GM12892 (cell line): ENCODE measurements at places on chromosomes 11 and 22.

DNA sequence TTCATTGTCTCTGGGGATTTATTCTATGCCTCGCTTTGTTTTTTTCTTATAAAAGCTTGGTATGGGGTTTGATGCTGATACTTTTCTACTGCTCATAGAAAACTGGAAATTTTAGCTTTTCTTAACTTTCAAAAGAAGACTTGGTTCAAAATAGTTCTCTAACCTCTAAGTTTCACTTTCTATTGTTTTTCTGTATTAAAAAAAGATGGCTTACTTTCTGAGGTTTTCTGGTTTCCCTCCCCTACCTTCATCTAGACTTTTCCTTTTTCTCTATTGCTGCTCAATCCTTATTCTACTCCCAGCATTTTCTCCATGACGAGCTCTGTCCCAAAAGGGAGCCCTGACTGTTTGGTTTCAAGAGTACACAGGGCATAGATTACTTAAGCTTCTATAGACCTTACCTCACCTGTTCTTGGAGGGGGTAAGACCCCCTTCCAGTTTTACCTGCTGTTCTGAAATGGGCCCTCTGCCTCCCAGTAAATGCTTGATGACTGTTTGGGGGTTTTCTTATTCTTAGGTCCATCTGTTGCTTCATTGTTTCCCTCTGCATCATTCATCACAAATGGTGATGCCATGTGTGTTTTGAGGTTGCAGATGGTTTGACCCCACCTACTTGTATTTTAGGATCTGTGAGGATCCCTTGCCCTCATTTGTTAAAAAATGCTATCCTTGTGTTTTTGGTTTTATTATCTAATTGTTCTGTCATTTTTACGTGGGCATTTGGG lies 29.5 kb downstream of the DNHD1 start:
- no peak for DNase-seq

DNA sequence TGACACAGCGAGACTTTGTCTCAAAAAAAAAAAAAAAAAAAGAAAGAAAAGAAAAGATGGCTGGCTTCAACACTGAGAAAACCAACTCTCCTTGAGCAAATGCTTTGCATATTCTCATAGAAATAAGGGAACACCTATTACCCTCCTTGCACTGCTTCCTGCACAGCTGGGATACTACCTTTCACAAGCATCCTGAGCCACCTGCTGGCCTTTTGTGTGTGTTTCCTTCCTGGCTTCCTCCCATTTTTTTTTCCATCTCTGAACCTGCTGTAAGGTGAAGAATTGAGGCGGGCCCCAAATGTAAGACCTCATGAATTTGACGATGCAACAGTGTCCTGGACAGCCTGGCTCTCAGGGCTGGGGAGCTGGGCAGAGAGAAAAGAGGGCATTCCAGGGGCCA lies 1.9 kb upstream of the RFPL3 start:
- DNase-seq, result no peak

DNA sequence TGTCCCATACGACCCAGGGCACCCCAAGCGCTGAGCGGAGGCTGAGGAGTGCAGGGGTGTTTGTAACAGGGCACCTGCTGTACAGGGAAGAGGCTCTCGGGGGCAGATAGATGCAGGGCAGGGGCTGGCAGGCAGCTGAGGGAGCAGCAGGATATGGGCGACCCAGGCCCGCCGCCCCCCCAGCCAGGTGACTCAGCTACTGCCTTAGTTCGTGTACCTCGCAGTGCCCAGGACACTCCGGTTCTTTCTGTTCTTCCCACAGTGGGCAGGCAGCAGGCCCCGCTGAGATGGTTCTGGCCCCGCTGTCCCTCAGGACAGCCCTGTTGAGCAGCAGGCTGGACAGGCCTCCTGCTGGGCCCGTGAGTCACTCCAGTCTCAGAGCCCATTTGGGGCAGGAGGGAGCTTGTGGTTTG lies 16.2 kb downstream of the PHLDA2 start:
- DNase-seq, result no peak

DNA sequence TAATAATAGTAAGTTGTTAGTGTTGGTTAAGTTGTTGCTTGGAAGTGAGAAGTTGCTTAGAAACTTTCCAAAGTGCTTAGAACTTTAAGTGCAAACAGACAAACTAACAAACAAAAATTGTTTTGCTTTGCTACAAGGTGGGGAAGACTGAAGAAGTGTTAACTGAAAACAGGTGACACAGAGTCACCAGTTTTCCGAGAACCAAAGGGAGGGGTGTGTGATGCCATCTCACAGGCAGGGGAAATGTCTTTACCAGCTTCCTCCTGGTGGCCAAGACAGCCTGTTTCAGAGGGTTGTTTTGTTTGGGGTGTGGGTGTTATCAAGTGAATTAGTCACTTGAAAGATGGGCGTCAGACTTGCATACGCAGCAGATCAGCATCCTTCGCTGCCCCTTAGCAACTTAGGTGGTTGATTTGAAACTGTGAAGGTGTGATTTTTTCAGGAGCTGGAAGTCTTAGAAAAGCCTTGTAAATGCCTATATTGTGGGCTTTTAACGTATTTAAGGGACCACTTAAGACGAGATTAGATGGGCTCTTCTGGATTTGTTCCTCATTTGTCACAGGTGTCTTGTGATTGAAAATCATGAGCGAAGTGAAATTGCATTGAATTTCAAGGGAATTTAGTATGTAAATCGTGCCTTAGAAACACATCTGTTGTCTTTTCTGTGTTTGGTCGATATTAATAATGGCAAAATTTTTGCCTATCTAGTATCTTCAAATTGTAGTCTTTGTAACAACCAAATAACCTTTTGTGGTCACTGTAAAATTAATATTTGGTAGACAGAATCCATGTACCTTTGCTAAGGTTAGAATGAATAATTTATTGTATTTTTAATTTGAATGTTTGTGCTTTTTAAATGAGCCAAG lies 2.7 kb downstream of the NEAT1 start:
- no peak for DNase-seq

GRCh38 chr11:73172992-73173656 lies 31.0 kb upstream of the FCHSD2 start:
- DNase-seq, result no peak
